Astrocyte of the spinal cord (primary cell): ENCODE measurements at places on chromosomes 4 and X.
A peak's percentile ranks its signal among the peaks of the same experiment; 100 is the strongest.

DNA sequence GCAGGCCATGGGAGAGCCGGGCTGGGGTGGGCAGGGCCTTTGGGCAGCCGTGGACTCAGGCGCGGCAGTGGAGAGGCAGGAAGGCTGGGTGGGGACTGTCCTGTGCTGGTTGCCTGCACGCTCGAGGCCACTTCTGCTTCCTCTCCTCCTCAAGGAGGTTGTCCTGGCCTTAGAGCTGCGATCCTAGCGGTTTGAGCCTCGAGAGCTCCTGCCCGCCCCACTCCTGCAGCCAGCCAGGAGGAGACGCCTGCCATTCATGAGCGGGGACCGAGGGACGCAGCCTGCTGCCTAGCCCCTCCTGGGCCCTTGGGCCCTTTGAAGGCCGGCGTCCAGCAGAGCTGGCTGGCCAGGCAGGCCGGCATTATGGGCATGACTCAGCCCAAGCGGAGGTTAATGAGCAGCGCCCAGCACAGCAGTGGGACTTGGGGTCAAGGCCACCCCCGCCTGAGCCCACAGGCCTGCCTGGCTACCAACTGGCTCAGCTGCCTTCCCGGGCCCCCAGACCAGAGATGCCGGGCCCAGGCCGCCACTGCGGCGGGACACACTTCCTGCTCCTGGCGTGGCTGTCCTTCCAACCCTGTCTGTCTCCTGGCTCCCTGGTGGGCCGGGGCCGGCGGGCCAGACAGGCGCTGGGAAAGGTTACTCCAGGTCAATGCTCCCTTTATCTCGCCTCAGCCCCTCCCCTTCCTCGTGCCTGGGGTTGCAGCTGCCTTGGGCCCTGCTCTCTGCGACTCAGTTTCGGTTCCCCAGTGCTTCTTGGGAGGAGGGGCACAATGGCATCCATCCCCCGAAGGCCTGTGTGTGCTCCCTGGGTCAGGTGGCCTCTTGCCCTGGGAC is 1.8 kb downstream of the ABCD1 start:
- peak; percentile 56 for DNase-seq

GRCh38 chr4:53497487-53498244 is 93.6 kb downstream of the LNX1 start:
- DNase-seq = peak; percentile 44

- peak; percentile 86 for DNase-seq
Measured at GRCh38 chr4:32858971-32859370, 2138.8 kb downstream of the PCDH7 start.

GRCh38 chr4:68410643-68411042 is 36.6 kb upstream of the TMPRSS11E start:
- DNase-seq = no peak

DNA sequence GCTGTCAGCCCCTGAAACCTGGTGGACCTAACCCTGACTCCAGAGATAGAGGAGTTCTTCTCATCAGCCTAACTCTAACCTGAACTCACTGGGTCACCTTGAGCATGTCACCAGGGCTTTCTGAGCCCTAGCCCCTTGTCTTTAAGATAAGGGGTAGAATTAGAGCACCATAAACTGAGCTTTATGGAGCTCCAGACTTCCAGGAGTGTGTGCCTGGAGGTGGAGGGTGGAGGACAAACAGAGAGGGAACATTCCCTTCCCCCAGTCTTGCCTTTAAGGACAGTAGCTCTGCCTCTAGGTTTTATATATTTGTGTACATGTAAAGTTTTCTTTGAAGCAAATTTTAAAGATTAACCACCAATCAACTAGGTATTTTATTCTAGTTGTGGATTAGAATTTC is 83.9 kb upstream of the PACRGL start:
- no peak for DNase-seq

DNA sequence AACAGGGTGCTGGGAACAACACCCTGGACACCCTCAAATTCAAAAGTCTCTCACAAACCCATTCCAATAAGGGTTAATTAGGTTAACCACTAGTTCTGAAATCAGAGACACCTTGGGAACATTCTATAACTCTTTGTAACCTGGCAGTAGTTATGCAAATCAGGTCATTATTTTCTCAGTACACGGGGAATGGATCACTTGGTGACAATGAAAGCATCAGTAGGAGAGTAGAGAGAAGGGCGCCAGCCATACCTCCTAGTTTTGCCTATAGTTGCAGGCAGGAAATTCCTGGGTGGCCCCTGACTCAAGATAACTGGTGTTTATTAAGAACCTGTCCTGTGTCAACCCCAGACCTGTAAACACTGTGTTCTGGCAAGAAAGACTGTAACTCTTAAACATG is 2.5 kb downstream of the CCDC110 start:
- no peak for DNase-seq
